Activated CD4-positive, alpha-beta T cell treated with anti-CD3 and anti-CD28 coated beads, Interleukin-2, amount 50 U/mL, for 16 hours (primary cell): ENCODE measurements at places on chromosomes 11 and 22.
A peak's percentile ranks its signal among the peaks of the same experiment; 100 is the strongest.

DNA sequence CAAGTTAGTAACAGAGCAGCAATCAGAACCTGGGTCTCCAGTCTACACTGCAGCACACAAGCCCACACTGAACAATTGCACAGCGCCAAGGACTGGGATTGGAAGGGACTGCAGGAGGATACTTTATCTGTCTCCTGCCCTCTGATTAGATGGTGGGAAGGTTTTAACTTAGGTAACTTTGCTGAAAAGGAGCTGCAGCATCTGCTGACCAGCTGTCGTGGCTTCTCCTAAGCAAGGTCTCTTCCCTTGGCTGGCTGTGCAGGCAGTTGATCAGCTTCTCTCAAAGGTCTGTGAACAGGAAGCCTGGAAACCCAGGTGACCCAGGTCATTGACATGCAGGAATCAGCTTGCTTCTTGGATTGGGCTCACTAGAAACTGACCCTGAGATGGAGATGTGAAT lies 82.4 kb downstream of the ISX start:
- DNase-seq = no peak

DNA sequence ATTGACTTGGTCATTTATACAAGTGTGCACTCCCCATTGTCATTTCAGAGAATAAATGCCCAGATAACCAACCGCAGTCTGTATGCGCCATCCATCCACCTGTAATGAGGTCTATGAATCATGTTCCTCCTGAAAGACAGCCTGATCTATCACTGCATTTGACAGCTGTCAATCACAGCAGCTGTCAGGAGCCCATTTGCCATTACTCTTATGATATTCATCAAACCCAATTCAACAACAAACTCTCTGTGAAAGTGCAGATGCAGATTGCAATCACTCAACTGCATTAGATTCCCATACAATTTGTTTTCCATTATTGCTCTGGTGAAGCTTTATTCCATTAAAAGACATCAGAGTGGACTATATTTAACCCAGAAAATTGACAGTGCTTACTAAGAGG lies 586.9 kb upstream of the KIRREL3 start:
- no peak for DNase-seq

- peak; percentile 21 for DNase-seq
Measured at GRCh38 chr11:9753021-9753420, 89.1 kb downstream of the SWAP70 start.

GRCh38 chr11:79971255-79971654 lies 530.4 kb upstream of the TENM4 start:
- DNase-seq = no peak

DNA sequence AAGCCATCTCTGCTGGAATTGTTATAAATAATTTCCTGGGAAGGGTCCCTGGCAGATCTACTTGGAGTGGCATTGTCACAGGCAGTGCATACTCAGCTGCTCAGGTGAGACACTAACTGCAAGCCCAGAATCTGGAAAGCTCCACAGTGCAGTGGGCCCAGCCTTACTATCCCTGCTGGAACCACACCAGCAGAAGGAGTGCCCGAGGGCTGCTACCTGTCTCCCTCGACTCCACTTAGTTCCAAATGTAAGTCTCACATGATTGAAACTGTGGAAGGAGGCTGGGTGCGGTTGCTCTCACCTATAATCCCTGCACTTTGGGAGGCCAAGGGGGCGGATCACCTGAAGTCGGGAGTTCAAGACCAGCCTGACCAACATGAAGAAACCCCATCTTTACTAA lies 14.3 kb upstream of the SYVN1 start:
- no peak for DNase-seq

GRCh38 chr11:7527029-7527428 lies 13.2 kb downstream of the PPFIBP2 start:
- peak; percentile 31 for DNase-seq

DNA sequence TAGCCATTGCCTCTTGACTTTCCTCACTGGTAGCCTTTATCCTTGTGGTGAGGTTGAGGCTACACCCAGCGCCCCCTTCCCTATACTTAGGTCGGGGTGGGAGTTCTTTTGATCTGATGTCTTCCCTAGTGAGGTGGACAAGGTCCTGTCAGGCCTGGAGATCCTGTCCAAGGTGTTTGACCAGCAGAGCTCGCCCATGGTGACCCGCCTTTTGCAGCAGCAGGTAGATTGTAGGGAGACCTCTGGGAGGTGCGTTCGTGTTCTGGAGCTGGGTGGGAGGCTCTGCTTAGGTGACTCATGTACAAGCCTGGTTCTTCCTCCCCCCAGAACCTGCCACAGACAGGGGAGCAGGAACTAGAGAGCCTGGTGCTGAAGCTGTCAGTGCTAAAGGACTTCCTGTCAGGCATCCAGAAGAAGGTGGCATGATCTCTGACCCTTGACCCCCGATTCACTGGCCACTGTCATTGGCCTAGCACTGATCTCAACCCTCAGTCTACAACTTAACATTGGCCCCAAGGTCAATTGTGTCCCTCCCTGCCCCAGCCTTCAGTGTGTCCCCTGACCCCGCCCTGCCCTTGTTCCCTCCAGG lies 4.9 kb downstream of the INPPL1 start:
- DNase-seq = no peak

DNA sequence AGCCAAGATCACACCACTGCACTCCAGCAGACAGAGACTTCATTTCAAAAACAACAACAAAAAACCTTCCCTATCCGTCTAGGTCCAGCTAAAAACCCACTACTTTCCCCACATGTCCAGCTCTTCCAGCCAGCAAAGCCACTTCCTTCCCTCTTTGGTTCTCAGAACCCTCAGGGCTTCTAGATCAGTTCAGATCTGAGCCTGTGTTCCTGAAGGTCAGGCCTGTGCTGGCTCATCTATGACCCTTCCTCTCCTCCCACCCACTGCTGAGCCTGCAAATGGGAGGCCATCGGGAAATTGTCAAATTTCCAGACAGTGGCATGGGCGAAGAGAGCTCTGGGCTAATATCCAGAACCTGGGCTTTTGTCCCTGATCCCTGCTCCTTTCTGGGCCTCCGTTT lies 37.8 kb downstream of the SLCO2B1 start:
- DNase-seq = no peak

DNA sequence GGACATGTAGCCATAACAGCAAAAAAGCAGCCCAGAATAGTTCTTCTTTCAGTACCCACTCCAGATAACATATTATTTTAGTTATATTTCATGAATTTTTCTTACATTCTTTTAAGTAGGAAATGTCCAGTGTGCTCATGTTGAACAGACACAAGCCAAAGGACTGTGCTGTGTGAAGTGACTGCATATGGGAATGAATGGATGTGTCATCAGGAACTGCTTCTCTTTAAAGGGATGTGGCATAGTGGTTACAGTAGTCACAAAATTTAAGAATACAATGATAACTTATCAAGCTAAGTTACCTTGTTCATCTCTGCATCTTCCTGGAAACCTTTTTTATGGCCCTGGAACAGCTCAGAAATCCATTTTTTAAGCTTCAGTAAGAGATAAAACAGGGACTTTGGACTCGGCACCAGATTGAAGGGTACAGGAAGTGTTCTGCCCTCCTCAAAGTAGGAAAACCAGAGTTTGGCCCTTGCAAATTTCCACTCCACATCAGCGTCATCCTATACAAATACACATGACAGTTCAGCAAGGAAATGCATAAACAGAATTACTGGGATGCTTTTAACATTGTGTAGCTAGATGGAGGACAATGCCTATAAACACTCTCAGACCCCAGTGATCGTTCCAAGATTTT lies 112.8 kb downstream of the TRPC6 start:
- no peak for DNase-seq

DNA sequence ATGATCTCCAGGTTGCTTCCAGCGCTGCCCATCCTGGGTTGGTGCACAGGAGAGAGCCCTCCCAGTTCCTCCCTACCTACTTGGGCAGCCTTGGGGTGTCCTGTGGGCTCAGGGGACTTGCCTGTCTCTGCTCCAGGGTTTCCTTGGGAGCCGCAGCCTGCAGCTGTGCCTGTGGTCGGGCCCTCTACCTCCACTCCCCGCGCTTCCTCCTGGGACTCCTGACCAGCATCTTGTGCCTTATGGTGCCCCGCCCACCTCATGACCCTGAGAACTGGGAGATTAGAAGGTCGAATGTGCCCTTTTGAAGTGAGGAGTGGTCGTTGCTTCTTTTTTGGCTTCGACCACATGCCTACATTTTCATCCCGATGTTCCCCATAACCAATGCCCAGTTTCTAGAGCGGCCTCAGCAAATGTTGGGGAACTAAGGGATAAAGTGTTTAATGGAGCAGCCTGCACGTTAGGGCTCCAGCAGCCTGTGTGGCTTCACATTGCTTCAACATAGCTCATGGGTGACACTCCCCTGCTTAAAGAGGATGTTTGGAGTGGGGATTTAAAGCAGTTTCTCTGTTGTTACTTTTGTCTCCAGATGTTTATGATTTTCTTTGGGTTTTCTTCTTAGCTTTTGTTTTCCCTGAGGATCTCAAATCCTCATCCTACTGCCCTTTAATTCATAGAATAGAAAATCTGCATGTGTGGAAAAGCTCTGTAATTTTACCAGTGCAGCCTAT lies 248.8 kb downstream of the TBC1D22A start:
- no peak for DNase-seq

- no peak for DNase-seq
Measured at GRCh38 chr22:39239561-39240423, 5.0 kb downstream of the PDGFB start.

GRCh38 chr11:64654958-64655541 lies 64.0 kb downstream of the SLC22A12 start:
- no peak for DNase-seq

DNA sequence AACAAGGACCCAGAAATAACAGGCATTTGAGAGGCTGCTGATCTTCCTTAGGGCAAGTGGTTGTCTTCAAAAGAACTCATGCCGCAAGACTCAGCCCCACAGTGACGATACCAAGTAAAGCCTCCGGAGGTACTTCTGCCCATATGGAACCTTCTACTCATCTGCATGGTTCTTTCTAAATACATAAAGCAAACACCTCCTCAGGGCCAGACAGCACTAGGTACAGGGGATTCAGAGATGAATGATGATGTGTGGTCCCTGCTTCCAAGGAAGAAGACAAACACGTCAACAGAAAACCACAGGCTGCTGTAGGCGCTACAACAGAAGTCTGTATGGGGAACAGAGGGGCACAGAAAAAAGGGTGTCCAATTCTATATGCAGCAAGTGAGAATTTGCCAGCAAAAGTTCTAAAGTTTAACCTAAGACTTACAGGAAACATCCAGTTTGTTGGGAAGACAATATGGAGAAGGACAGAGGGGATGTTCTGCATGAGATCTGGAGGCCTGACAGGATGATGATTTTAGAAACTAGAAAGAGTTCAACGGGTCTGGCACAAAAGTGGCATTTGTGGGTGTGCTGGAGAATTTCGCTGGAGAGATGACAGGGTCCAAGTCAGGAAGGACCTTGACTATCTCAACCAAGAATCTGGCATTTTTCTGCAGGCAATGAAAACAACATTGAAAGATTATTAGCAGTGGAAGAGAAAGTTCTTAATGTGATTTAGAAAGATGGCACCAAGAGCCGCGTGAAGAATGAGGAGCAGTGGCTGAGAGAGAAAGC lies 23.7 kb downstream of the JAML start:
- peak; percentile 72 for DNase-seq

DNA sequence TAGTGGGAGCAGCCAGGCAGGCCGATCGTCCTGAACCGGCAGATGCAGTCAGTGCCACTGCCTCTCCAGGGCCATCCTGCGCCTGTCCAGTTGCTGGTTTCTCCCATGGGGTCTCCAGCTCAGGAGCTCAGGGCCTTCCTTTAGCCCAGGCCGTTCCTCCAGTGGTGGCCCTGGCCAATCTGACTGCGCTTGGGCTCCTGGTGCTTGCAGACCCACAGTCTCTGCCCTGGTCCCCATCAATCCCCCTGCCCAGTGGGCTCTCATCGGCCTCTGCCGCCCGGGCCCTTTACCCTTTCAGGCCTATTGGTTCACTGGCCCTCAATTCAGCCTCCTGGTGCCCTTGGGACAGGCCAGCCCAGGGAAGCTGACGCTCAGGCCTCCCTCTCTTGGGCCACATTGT lies 29.2 kb upstream of the TSKU start:
- no peak for DNase-seq

GRCh38 chr11:2858995-2859698 lies 26.4 kb downstream of the CDKN1C start:
- DNase-seq = no peak

- DNase-seq = peak; percentile 21
Measured at GRCh38 chr11:95152876-95153856, 63.5 kb downstream of the ENDOD1 start.

- peak; percentile 25 for DNase-seq
Measured at GRCh38 chr11:83723999-83724398, 437.8 kb upstream of the CCDC90B start.

DNA sequence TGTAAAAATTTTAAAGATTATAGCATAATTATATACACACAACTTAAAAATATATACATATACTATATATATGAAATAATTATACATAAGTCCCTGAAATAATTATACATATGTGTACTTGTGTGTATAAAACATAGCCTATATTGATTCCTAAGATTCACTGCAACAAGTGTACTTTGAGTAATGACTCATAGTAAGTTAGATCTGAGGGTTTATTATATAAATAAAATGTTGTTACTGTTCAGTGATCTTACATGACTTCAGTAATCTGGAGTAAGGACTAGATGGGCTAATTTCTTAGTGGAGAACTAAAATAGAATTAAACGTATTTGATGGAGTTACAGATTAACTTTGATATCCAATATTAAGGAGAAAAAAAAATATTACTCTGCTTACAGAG lies 350.5 kb downstream of the CNTN5 start:
- DNase-seq = no peak

DNA sequence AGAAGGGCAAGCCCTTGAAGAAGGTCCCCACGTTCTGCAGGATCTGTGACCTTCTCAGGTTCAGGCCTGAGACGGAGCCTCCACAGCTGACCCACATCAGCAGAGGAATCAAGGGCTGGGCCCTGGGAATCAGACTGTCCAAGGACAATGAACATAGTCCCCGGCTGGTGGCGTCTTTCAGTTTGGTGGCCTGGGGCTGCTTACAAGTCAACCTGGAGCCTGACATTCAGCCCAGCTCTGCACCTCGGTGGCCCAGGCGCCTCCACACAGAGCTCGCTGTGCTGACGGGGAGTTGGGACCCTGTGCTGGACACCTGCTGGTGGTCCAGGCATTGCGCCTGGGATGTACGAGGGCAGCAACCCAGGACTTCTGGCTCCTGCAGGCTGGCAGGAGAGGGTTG lies 523.5 kb downstream of the TBC1D22A start:
- DNase-seq = no peak

GRCh38 chr11:79232346-79232745 lies 208.5 kb downstream of the TENM4 start:
- no peak for DNase-seq

DNA sequence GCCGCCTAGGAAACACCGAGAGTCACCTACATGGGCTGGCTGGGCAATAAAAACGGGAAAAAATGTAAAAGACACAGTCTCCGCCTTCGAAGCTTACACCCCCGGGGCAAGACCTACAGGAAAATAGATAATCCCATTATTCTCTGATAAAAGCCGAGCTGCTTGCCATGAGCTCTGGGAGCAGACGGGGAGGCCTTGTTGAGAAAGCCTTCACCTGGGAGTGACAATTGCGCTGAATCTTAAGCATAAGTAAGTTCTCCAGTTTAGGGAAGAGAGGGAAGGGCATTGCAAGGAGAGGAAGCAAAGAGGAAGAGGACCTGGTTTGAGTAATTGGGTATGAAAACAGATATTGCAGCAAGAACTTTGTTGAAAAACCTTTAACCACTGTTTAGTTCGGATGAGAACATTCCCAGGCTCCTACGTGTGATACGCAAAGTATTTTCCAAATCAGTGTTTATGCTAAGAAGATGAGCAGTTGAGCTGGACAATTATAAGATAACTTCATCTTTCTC lies 813 bp upstream of the BTBD10 start:
- no peak for DNase-seq

- DNase-seq = no peak
Measured at GRCh38 chr22:37333724-37334460, 51.6 kb downstream of the CYTH4 start.
